ACHN (cell line): ENCODE measurements at places on chromosomes 12 and 14.

DNA sequence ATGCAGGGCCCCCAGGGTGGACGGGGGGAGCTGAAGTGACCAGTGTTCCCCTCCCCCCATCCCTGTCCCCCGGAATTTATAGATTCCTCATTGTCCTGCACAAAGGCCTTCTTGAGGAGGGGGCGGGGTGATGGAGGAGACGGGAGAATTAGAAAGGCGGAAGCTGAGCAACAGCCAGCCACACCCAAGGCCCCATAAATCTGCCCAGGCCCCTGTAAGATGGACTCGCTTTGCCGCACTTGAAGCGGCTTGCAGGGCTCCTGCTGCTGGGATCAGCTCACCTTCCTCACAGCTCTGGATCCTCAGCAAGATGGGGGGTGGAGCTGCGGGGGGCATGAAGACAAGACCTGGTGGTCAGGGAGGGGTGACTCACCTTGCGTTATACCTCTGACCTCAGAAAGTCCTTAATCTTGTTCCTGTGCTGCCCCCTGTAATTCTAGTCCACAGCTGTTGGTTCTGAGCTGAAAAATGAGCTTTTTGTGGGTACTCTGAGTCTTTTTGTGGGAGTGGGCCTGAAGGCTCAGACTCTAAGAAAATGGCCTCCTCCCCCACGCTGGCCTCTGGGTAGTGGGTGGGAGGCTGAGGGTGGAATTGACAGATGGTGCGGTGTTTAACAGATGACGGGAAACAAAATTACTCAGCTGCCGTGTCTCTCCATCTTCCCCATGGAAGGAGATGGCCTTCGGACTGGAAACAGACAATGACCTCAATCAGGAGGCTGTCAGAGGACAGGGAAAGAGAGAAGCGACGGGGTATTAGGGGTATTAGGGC, 15.8 kb upstream of the ANKRD33 start:
- DNase-seq = no peak

DNA sequence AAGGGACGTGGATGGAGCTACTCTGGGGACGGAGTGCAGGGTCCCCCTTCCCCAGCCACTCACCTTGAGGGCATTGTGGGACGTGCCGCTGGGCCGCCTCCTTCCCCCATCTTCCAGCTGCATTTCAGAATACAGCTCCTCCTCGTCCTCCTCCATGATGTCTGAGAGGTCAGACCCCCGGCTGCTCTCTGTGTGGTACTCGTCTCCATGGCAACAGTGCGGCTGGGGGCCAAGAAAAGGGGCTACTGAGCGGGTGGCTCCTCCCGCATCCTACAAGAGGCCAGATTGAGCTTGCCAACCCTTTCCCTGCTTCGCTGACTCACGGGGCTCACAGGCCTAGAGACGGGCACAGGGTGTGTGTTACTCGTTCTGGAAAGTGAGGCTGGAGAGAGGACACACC, 90.4 kb downstream of the PIWIL1 start:
- DNase-seq = no peak

DNA sequence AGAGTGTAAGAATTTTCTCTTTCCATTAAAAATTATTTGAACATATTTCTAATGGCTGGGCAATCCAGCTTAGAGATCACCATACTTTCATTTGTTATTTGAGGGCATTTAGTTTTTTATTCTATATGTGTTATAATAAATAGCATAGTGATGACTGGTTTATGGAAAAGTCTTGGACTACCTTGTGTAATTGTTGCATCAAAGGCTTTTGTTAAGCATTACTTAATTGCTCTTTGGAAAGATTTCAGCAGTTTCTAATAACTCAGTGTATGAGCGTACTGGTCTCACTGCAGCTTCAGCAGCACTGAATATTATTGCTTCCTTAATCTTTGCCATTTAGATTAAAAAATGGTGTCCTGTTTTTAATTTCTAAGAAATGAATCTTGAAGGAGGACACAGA, 22.8 kb downstream of the TMEM19 start:
- DNase-seq = no peak

DNA sequence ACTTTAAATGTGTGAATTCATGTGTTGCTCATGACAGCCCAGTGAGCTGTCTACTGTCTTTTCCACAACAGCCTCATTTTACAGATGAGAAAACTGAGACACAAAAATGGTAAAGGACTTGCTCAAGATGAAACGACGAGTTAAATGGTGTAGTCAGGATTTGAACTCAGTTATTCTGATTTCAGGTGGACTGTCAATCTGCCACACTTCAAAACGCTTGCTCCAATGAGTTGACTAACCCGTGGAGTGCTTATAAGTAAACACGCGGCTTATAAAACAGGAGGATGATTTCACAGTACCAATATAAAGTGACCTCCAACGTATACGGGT, 652 bp upstream of the POLE2 start:
- no peak for DNase-seq

GRCh38 chr12:53998110-53998899, 1.7 kb upstream of the HOXC9 start:
- no peak for DNase-seq
